ENCODE measurements at places on chromosomes 11 and 22. TPM values are rescaled to one million over a fixed set of nuclear protein-coding genes. Genes with fewer than 3 reads are reported as not detected.

Gene TRMT112
- polyA plus RNA-seq = 154 TPM

Gene FAM89B
- 37.3 TPM for polyA plus RNA-seq

Gene MPZL2
- polyA plus RNA-seq = 0.51 TPM

Gene OLFML1
- 35.0 TPM for polyA plus RNA-seq

Gene FIBP
- polyA plus RNA-seq = 55.8 TPM

Gene OR4X1
- not detected for polyA plus RNA-seq

Gene MYO7A
- polyA plus RNA-seq = 4.0 TPM

DNA sequence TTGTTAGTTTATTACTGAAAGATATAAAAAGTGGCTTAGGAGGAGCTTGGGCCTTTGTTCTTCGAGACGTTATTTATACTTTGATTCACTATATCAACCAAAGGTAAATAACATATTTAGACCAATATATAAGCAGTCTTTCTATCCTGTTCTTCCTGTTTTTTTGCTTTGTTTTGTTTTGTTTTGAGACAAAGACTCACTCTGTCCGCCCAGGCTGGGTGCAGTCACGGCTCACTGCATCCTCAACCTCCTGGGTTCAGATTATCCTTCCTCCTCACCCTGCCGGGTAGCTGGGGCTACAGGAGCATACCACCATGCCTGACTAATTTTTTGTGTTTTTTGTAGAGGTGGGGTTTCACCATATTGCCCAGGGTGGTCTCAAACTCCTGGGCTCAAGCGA, 66.8 kb downstream of the ATM start:
- DNase-seq = no peak

- no peak for DNase-seq
Observed at GRCh38 chr11:38256436-38256835, 1658.4 kb upstream of the RAG2 start.

DNA sequence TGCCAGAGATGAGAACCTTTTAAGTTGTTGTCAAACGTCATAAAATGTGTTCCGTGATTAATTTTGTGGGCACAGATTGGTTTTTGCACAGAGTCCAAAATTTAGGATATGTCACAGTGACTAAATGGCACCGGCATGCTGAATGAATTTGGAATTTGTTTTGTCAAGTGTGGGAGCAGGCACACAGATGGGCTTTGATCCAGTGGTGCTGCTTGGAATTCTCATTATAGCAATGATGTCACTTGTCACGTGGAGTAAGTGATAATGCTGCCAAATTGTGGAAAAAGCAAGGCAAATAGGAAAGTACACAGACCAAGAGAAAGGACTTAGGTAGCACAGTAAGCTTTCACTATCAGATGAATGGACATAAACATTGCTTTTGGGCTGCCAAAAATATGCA, 8.0 kb upstream of the LIN7C start:
- no peak for DNase-seq

- DNase-seq = no peak
Observed at GRCh38 chr11:25211635-25212254, 714.9 kb downstream of the LUZP2 start.

- no peak for DNase-seq
Observed at GRCh38 chr11:18050848-18051247, 4.8 kb upstream of the TPH1 start.

DNA sequence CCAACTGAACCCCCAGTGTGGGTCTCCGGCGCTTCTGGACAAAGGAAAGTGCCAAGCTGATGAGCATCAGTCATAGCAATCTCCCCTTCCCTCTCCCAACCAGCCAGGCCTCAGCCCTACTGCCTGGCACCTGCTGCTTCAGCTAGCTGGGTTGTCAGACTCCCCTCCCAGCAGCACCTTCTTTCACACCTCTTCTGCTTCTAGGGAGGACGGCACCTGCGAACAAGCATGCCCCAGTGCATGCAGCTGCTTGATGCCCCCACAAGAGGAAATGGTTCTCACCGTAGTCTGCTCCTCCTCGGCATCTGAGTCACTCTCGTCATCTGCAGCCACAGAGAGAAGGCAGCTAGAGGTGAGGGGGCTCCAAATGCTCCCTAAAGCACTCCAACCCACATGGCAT, 25.4 kb downstream of the THOC5 start:
- DNase-seq = no peak

GRCh38 chr11:45942381-45942780, 19.9 kb downstream of the LARGE2 start:
- DNase-seq = no peak

DNA sequence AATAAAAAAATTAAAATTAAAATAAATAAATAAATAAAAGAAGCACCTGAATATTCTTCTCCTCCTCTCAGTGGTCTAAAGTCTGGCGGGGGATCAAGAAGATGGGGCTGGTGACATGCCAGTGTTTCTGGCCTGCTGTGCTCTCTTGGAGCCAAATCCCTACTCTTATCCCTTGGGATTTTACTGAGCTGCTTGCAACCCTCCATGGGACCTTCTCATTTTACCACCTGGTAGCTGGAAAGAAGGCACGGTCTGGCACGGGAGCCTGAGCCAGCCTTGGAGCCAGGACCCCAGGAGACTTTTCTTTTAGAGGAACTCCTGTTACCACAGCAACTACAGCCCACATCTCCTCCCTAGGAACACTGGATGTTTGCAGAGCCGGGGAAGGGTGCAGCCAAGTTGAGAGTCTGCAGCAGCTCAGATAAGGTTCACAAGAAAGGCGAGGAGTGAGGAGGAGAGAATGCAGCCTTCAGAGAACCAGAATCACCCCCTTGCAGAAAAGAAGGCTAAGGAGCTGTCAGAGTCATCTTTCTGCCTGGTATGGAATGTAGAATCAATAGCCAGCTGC, 21.4 kb downstream of the CD6 start:
- no peak for DNase-seq
